PC-3 (cell line): ENCODE measurements at places on chromosomes 11 and 22.

DNA sequence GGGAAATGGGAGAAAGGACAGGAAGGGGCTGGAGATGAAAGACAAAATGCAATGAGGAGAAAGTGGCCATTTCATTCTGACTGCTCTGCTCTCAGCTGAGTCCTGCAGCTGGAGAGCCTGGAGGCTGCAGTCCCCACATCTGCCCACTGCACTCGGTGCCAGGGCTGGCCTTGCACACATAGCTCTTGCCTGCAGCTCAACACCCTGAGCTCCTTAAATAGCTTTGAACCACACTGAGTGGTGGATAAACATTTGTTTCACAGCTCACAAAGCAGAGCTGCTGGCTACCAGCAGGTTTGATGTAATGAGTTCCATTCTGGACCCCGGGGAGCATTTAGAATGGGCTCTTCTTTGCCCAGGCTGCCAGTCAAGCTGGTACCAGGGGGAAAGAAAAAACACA lies 426.1 kb upstream of the CADM1 start:
- no peak for DNase-seq
- no peak overlapping the region for H3K4me3 ChIP-seq
- H3K27ac ChIP-seq: no peak overlapping the region
- H3K36me3 ChIP-seq: no peaks in the 10 kb centered on the region
- no peaks in the 10 kb centered on the region for H3K4me1 ChIP-seq

GRCh38 chr11:97746818-97747217 lies 1273.9 kb upstream of the CNTN5 start:
- H3K4me3 ChIP-seq: no peak overlapping the region
- no peaks in the 10 kb centered on the region for H3K4me1 ChIP-seq
- DNase-seq: no peak

DNA sequence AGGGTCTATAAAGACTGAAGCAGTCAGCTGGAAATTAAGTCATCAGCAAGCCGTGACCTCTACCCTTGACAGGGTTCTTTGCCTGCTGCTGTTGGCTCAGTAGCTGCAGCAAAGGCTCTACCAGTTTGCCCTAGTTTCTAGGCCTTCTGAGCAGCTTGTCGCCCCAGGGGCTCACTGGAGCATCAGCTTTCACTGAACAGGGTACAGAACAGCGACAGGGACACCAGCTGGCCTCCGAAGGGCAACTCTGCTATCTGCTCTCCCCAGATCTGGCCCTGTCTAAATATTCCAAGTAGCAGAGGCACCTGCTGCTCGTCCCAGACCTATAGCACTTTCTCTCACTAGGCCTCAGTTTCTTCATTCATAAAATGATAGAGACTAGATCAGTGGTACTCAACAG lies 42.4 kb downstream of the SMCO4 start:
- peaks cover 34% of the 10 kb centered on the region for H3K4me1 ChIP-seq
- DNase-seq: no peak
- no peaks in the 10 kb centered on the region for H3K36me3 ChIP-seq
- H3K27me3 ChIP-seq: no peaks in the 10 kb centered on the region
- H3K27ac ChIP-seq: no peak overlapping the region

DNA sequence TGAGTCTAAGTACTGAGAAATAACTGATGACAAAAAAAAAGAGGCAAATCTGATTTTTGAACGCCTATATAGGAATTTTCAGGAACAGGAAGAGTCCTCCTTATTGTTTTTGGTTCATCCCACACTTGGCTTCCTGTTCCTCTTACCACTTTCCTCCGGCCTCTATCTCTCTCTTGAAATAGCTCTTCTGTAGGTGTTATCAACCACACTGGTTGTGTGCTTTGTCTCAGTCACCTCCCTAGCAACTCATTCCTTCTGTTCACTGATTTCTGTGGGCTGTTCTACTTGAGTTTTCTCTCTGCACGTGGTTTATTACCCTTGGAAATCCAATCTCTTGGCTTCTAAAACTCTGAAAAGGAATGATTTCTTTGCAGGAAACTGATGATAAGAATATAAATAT lies 78.7 kb upstream of the C11orf87 start:
- no peak for DNase-seq
- no peaks in the 10 kb centered on the region for H3K4me1 ChIP-seq
- H3K27ac ChIP-seq: no peak overlapping the region
- no peak overlapping the region for H3K4me3 ChIP-seq
- H3K36me3 ChIP-seq: no peaks in the 10 kb centered on the region
- H3K27me3 ChIP-seq: peaks cover 48% of the 10 kb centered on the region

DNA sequence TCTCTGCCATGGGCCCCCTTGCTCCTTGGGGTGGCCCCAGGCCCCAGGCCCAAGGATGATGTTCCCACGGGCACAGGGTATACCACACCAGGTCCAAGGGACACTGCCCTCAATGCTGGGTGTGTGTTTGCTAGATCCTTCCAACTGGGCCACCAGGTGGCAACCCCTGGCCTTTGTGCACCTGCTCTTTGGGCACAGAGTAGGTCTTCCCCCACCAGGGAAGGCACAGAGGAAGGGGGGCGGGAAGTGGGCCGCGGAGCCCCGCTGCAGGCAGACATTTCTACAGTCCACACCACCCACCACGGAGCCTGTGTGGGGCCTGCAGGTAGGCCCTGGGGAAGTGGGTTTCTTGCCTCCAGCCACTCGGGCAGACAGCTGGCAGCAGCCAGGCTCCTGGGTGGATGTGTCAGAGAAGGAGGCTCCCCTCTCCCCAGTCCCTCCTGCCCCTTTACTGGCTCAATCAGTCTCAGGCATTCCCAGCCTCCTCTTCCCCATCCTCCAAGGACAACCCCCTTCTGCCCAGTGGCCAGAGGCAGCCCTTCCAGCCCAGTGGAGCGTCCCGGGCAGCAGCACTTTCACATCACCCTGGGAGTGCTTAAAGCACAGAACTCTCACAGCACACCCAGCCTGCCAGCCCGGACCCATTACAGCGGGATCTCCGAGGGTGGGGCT lies 21.6 kb downstream of the MAFF start:
- H3K4me3 ChIP-seq: no peak overlapping the region
- H3K27ac ChIP-seq: no peak overlapping the region
- no peaks in the 10 kb centered on the region for H3K27me3 ChIP-seq
- no peak for DNase-seq
- H3K36me3 ChIP-seq: peaks cover 9% of the 10 kb centered on the region

DNA sequence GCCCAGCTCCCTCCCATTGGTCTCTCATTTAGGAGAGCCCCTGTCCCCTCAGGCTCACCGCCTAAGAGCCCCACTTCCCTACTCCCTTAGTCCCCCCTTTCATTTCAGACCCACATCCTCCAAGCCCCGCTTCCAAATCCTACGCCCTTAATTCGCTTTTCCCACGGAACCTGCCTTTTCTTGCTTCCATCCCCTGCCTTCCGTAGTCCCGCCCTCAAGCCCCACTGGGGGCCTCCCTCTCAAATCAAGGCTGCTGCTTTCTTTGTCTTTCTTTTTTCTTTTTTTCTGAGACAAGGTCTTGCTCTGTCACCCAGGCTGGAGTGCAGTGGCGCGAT lies 396 bp downstream of the CCDC157 start:
- peaks cover 12% of the 10 kb centered on the region; the same call in 1 of the 2 replicates for H3K36me3 ChIP-seq
- peak overlapping the region; percentile 97 for H3K4me3 ChIP-seq
- no peak for DNase-seq

DNA sequence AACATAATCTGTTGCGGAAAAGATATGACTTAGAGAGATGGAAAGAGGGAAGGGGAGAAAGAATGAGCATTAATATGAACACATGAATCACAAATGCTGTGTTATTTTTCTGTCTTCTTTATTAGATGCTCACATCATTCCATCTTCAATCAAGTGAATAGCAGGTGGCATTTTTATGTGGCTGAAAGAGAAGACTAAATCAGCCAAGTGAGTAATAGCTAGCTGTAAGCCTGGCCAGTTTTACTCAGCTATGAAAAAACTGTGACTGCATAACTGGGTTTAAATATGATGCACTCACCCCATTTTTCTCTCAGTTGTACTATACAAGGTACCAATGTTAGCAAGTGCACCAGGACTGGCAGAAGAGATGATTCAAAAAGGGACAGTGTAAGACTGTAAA lies 571.1 kb downstream of the JRKL start:
- no peak overlapping the region for H3K4me3 ChIP-seq
- DNase-seq: no peak
- H3K36me3 ChIP-seq: no peaks in the 10 kb centered on the region
- H3K27ac ChIP-seq: no peak overlapping the region
- H3K4me1 ChIP-seq: no peaks in the 10 kb centered on the region

- H3K4me3 ChIP-seq: no peak overlapping the region
- H3K4me1 ChIP-seq: no peaks in the 10 kb centered on the region
- H3K27ac ChIP-seq: no peak overlapping the region
- H3K36me3 ChIP-seq: no peaks in the 10 kb centered on the region
- DNase-seq: no peak
Measured at GRCh38 chr11:65952052-65952521, 6.8 kb downstream of the TSGA10IP start.

DNA sequence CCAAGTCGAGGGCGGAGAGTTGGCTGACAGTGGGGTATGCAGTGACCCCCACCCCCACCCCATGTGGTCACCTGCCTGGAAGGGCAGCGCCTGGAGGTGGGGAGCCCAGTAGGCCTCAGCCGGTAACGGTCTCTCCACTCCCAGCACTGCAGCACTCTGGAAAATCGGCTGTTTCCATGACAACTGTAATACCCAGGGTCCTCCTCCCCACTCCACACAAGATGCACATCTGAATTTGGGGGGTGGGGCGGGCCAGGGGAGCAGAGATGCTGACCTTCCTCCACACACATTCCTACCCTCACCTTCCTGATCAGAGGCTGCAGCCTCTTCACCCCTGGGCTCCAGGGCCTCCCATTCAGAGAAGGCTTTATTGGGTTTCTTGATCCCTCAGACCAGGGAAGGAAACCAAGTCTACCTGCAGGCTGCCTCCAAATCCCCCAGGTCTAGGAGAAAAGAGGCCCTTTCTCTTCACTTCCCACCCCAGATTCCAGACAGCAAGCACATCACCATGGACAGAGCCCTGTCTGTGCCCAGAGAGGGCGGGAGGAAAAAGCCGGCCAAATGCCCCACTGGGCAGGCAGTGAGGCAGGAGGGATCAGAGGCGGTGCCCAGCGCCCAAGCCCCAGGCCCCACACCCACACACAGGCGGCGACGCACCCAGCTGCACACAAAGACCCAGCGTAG lies 46.5 kb downstream of the SLC22A12 start:
- no peaks in the 10 kb centered on the region for H3K4me1 ChIP-seq
- DNase-seq: no peak
- H3K27ac ChIP-seq: no peak overlapping the region
- no peaks in the 10 kb centered on the region for H3K36me3 ChIP-seq

DNA sequence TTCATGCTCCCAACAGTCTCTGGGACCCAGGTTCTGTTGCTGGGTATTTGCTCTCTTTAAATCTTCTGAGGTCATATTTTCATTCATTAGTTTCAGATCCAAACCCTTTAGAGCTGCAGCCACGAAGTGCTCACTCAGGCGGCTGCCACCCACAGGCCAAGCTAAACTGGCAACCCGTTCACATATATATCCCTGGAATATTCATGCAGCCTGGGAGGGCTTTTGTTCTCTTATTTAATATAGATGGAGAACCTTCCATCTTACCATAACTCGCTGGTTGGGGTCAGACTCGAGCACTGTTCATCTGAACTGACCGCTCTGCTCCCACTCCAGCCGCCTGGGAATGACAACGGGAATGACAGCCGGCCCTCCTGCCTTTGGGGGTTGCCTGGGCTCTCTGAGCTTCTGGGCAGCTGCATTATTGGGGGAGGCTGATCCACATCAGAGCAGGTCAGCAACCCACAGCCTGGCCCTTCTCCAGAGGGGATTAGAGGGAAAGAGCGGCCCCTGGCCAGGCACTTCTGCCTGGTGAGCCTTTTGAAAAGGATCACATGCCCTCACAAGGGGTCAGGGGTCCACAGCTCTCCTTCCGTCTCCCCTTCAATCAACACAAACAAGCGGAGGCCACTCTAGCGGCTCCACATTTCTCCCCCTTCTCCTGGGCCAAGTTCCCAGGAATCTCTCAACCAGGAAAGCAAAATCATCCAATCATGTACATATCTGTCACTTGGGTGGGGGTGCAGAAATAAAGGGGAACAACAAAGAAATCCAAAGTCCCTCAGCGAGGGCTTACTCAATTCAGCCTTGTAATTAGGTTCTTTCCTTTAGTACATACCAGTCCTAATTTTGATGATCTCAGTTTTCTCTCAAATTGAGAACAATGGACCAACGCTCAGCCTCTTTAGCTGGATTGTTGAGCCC lies 11.8 kb downstream of the TMEM184B start:
- peaks cover 15% of the 10 kb centered on the region; the same call in 1 of the 2 replicates for H3K4me1 ChIP-seq
- no peak overlapping the region for H3K27ac ChIP-seq
- no peak overlapping the region for H3K4me3 ChIP-seq
- no peak for DNase-seq
- H3K36me3 ChIP-seq: peaks cover 3% of the 10 kb centered on the region; the same call in 1 of the 2 replicates

DNA sequence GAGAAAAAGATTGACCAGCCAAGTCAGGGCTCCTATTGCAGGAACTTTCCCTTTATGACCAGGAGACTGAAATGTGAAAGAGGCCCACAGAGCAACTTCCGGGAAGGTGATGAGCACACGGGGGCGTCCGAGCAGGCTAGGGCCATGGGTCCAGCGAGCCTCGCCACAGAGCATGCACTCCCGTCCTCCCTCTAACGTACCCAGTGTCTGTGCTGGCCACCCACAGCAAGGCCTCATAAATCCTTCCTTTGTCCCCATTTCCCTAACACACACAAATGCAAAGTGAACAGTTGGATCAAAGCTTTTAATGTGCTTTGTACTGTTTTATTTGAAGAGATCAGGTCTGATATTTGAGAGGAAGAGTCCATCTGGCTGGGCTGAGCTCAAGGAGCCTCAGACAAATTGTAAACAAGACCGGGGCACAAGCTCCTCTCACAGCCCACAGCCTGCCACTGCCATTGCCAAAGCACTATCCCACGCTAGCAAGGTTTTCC lies 44.3 kb downstream of the BLID start:
- H3K4me3 ChIP-seq: no peak overlapping the region
- no peaks in the 10 kb centered on the region for H3K36me3 ChIP-seq
- H3K27me3 ChIP-seq: peaks cover 16% of the 10 kb centered on the region
- no peak for DNase-seq

DNA sequence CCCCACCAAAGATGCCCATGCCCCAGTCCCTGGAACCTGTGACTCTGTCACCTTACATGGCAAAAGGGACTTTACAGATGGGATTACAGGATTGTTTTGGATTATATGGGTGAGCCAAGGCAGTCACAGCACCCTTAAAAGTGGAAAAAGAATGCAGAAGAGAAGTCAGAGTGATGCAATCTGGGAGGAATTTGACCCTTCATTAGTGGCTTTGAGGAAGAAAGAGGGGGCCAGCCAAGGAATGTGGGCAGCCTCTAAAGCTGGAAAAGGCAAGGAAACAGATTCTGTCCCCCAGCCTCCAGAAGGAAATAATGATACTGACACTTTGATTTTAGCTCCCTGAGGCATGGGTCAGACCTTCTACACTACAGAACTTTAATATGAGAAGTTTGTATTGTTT lies 257.3 kb upstream of the ISX start:
- H3K27ac ChIP-seq: no peak overlapping the region
- H3K27me3 ChIP-seq: no peaks in the 10 kb centered on the region
- H3K36me3 ChIP-seq: no peaks in the 10 kb centered on the region
- no peak for DNase-seq
- H3K4me1 ChIP-seq: no peaks in the 10 kb centered on the region
- no peak overlapping the region for H3K4me3 ChIP-seq

DNA sequence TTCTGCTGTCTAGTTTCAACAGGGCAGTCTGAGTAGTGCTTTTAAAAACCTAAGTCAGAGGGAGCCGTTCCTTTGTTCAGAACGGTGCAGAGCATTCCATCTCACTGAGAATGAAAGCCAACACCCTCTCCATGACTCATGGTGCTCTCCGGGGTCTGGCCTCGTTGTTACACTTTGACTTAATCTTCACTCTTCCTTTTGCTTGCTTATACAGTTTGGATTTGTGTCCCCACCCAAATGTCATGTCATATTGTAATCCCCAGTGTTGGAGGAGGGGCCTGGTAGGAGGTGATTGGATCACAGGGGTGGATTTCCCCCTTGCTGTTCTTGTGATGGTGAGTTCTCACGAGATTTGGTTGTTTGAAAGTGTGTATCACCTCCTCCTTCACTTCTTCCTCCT lies 292.2 kb downstream of the ST3GAL4 start:
- H3K4me1 ChIP-seq: no peaks in the 10 kb centered on the region; the same call in 1 of the 2 replicates
- no peak overlapping the region for H3K4me3 ChIP-seq
- DNase-seq: peak; percentile 67
